ENCODE measurements at places on chromosomes 2 and 18.

GRCh38 chr2:212124598-212124997 is 414.0 kb downstream of the ERBB4 start:
- DNase-seq, result no peak

DNA sequence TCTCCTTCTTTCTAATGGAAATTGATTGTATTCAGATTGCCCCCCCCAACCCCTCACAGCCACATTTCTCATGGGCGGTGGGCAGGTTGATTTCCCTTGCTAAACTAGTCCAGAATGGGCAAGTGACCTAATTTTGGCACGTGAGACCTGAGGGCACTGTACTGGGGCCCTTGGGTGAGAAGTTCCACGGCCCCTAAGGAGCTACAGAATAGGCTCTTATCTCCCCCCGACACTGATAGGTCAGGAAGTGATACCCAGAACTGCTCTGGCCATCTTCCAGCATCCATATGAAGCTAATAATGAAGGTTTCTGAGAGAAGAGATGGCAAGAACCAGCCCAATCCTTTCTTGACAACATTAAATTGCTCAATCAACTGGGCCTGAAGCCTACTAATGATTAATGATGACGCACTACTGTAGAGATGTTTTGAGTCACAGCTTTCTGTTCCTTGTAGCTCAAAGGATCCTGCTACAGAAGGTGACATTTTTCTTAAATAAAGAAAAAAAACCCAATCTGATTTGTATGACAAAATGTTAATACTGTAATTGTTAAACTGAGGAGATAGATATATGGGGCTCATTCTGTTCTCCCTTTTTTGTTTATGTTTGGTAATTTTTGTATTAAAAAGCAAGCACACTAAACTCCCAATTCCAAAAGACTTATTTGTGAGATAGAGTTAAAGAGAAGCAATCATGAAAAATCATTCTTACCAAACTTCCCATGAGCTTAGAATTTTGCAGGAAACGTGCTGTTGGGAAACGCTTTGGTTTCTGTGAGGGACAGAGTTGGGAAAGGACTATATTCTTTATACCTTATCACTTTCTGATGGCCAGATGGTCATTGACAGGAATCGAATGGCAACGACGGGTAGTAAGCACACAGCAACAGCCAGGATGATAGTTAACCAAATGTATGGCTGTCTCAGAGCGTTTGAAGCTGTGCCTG is 28.2 kb upstream of the NARS1 start:
- peak; percentile 43 for DNase-seq

DNA sequence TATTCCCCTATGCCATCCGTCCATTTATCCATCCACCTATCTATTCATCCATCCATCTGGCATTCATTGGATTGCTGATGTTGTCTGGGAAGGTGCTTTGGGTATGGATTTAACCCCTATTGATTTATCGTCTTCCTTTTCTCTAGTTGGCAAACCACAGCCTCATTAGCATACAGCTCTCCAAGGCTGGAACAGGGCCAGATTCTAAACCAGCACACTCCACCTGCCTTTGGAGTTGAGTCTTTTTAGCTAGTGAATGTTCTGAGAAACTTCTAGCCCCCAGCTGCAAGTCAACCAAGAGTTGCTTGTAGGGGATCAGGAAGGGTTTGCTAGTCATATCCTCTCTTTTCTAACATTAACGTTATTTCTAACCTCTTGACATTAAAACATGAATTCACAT is 90.7 kb downstream of the NRP2 start:
- DNase-seq, result peak; percentile 28

- DNase-seq, result peak; percentile 40
These were observed 303.3 kb downstream of the GBX2 start for GRCh38 chr2:235864733-235865515.

DNA sequence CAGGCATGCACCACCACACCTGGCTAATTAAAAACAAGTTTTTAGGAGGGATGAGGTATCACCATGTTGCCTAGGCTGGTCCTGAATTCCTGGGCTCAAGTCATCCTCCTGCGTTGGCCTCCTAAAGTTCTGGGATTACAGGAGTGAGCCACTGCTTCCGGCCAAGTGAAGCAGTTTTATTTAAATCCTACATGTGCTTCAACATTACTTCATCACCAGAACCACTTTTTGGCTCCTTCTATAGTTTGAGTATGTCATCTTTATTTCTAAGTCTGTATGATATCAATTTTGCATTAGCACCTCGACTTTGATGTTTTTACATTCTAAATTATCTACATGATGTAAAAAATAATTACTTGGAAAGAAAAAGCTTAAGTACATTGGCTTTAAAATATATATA is 144.3 kb downstream of the FMNL2 start:
- no peak for DNase-seq

DNA sequence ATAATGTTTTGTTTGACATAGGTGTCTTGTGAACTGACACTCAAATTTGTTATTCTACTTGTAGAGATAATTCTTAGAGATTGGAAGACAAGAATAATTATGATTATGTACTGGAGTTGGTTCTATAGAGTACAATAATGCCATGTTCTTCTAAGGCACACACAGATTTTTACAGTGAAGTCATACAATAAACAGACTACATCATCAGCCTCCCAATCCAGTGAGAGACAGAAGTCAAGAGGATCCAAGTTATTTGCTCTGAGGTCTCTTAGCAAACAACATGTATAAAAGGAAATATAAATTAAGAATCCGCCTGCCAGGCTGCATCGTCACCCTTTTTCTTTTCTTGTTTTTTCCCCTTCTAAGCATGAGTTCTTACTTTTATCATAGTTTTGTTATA is 613.5 kb upstream of the SETBP1 start:
- DNase-seq, result no peak

DNA sequence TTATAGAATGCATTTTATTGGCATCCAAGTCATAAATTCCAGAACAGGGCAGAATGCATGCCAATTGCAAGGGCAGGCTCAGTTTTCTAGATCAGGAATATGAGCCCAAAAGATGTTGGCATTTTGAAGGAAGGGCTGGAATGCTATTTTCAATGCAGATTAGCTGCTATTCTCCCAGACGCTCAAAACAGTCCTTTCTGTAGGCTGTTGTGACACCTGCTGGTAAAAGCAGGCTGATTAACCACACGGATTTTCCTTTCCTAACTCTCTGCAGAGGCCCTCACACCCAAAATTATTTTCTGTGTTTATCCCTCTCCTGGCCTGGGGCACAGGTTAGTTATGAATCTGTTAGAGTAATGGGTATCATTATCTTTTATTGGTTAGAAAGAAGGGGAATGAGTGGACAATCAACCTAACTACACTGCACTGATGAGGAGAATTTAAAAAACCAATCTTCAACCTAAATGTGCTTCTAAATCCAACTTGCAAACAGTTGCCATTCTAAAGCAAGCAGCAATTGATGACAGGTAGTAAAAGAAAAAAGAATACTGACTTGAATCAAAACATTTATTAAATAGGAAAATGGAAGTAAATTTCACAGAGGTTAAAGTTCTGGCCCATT is 94.0 kb downstream of the PLA2R1 start:
- DNase-seq, result peak; percentile 82

GRCh38 chr2:108612153-108612513 is 77.9 kb downstream of the LIMS1 start:
- DNase-seq, result no peak

- DNase-seq, result no peak
These were observed 70.3 kb downstream of the TMEM17 start for GRCh38 chr2:62435720-62436119.
